ENCODE measurements at places on chromosomes 5 and 9.

- DNase-seq, result peak; percentile 34
Measured at GRCh38 chr5:56429110-56429561, 196.0 kb upstream of the ANKRD55 start.

DNA sequence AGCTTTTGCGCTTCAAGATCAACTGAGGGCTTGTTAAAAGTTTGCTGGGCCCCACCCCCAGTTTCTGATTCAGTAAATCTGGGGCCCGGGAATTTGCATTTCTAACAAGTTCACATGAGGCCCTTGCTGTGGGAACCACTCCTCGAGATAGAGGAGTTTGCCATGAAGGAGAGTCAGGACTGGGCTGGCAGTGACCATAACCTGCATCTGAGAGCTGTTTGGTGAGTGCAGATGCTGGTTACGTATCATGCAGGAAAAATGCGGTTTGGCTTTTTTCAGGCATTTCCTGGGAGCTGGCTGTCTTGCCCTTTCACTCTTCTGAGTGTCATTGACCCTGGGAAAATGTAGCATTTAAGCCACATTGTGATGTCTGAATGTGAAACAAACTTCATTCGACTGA, 9.4 kb upstream of the ANGPTL2 start:
- no peak for DNase-seq

- DNase-seq, result no peak
Measured at GRCh38 chr9:119179701-119180100, 189.5 kb downstream of the BRINP1 start.

DNA sequence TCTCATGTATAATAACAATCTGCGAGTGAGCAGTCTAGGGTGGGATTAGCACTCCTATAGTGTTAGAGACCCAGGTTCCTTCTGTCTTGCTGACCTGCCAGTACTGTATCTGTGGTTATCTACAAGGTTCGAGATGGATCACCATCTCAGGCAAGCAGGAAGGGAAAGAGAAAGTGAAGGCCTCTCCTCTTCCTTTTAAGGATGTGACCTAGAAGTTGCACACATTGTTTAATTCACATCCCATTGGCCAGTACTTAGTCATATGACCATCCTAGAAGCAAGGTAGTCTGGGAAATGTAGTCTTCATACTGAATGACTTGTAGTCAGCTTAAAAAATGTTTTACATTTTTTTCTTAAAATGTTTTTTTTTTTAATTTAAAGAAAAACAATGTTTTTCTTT, 168.6 kb downstream of the CARTPT start:
- peak; percentile 62 for DNase-seq

DNA sequence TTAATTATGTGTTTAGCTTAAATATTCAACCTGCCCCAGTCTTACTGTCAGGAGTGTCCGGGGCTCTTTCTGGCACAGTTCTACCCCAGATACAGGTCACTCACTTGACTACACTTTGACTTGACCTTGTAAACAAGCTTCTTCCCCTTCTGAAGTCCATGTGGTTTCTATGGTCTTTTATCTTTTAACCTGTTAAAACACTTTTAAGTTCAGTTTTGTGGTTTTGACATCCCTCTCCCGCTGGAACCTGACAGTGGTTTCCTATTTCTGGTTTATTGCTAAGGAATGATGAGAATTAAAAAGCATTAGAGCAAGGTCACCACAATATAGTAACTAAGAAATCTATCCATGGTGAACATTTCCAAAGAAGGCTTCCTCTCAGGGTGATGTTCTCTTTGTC, 300.1 kb downstream of the TMEM167A start:
- DNase-seq, result no peak

DNA sequence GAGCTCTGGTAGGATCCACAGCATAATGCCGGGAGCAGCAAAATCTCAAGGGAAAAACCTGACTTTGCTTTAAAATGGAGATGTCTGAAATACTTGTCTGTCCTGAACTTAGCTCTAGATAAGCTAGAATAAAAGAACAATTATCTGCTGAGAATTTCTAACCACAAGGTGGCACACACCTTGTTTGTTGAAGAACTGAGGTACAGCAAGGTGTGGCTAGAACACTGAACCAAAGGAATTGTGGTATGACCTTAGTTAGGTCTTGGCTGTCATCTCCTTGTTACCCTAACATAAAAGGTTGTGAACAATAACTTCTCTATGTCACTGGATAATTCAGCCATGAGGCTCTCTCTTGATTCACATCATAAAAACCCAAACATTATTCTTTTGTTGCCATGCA, 72.3 kb upstream of the ANXA1 start:
- DNase-seq, result no peak

DNA sequence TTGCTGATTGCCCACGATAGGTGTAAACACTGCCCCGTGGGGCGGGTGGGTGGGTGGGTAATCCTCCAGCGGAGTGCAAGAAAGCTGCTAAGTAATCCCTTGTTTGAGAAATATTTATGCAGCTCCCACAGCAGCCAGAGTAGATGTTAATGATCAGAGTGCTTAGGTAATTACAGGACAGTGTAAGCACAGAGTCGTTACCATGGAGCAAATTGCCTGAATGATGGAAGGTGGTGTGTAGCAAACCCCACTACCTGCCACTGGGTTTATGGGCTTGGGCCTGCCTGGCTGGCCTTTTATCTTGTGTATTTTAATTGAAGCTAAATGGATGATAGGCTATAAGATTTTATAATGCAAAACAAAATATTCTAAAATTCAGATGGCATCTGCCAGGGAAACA, 110.0 kb downstream of the COL5A1 start:
- DNase-seq, result no peak

DNA sequence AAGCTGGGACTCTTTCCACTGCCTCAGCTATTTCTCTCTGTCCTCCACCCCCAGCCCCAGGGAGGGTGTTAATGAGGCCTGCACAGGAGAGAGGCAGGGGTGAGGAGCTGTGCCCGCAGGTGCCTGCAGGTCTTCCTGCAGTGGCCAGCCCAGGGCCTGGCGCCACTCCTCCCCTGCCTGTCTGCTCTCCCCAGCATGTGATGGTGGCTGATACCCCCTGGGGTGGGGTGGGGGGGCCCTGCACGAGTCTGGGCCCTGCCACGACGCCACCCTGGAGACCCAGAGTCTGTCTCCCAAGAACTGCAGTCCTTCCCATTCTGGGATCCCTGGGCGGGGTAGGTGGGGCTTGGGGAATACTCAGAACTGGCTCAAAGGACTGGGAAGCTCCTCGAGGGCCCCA, 166.4 kb upstream of the SMIM23 start:
- no peak for DNase-seq

DNA sequence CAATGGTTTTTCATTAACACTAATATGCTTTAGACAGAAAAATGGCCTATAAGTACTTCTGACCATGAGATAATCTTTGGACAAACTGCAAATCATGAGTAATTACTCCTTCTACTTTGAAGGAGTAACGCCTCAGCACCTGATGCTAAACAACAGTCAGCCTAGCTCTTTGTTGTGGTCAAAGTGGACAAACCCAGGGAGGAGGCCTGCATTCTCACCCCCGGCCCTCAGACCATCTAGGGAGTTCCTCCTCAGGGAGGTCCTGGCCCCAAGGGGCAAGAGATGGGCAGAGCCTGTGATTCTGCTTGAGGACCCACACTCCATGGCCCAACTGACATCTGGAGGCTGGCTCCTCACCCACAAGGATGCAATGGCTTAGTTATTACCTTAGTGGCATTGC, 48.2 kb upstream of the ANGPTL2 start:
- DNase-seq, result no peak

GRCh38 chr9:69895659-69896058, 75.0 kb downstream of the CFAP95 start:
- DNase-seq, result no peak

- no peak for DNase-seq
Measured at GRCh38 chr5:65611524-65611923, 12.6 kb downstream of the TRIM23 start.

GRCh38 chr5:168851902-168852321, 272.7 kb upstream of the PANK3 start:
- DNase-seq, result peak; percentile 85

- DNase-seq, result no peak
Measured at GRCh38 chr5:127702434-127702833, 757 bp upstream of the CCDC192 start.

- no peak for DNase-seq
Measured at GRCh38 chr5:163596608-163597315, 91.3 kb downstream of the MAT2B start.

- no peak for DNase-seq
Measured at GRCh38 chr5:19140276-19140675, 847.7 kb downstream of the CDH18 start.

DNA sequence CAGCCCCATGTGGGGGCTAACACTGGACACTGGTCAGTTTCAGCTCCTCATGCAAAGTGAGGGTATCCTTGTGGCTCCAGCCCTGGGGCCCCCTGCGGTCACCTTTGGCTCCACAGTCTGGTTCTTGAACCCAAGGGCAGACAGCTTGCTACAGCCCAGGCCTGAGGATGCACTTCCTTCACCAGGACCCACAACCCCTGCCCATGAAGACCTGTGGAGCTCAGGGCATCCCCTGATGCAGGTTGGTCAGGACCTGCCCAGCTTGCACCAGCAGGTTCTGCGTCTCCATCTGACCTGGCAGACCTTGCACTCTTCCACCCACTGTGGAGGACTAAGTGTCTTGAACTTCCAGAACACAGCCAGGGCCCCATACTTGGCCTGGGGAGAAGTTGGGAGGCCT, 3.7 kb upstream of the MRNIP start:
- no peak for DNase-seq
